ENCODE measurements at places on chromosomes 1 and 21.

DNA sequence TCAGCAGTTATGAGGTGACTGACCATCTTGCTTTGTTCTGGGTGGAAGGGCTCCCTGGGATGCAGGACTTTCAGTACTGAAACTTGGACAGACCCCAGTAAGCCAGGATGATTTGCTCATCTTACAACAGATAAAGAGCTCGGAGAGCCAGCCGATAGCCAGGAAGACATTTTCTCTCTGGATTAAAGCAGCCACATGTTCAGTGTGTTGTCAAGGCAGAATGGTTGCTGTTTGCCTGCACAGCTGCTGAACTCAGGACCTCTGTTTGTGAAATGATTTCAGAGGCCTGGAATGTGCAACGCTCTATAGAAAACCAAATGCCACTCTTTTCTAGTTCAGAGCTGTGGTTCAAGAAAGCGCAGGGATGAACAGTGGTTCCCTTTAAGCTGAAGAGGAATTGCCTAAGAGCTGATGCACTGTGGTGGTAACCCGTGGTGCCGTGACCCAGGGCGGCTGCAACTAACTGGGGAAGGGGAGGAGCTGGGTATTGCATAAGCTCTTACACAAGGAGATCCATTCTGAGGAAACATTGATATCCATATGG, 40.7 kb downstream of the CASQ2 start:
- peak; percentile 85 for DNase-seq

DNA sequence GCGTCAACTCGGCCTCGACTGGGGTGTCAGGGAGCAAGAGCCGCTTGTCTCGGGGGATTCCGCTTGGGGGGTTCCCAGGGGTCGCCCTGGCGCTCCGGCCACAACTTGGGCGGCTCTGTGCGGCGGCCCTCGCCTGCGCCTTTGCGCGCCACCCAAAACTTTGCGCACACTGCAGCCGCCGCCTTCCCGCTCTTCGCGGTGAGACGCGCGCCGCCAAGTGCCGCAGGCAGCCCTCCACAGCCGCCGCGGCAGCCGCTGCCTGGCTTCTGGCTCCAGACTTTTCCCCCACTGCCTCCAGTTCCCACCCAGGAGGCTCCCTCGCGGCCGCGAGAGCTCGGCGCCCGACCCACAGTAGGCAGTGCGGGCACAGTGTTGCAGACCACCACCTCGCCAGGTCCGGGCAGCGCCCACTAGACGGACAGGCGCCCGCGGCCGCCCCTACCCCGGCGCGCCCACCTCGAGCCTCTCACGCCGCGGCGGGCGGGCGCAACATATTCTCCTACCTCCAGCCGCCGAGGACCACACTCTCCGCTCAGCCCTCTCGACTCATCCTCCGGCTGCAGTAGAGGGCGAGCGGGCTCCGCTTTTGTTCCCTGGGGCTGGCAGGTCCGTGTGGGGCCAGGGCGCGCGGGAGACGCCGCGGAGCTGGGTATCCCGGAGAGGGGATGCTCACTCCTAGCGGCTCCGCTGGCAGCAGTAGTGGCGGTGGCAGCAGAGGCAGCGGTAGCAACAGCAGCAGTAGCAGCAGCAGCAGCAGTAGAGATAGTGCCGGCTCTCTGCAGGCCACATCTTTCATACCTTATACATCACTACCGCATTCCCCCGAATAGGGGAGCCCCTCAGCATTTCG, 296.6 kb downstream of the OMA1 start:
- DNase-seq = no peak

DNA sequence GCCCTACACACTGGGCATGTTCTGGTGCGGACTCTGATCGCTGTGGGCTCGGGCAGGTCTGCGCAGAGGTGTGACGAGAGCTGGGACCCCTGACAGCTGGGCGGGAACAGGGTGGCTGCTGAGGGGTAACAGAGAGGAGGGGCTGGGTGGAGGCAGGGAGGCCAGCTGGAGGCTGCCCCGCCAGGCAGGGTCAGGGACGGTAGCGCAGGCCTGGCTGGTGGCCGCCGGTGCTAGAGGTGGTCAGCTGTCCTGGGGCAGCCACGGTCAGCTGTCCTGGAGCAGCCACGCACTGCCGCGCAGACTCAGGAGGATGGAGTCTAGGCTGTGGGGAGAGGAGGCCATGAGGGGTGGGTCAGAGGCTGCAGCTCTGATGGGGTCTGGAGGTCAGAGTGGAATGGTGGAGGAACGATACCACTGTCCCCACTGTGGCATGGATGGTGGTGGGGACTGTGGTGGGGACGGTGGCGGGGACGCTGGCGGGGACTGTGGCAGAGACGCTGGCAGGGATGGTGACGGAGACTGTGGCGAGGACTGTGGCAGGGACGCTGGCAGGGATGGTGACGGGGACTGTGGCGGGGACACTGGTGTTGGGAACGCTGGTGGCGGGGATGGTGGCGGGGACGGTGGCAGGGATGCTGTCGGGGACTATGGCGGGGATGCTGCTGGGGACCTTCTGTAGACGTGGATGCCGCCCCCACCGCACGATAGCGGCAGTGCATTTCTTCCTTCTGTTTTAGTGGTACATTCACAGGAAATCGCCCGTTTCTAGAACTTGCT, 21.3 kb upstream of the LRRC3 start:
- no peak for DNase-seq

DNA sequence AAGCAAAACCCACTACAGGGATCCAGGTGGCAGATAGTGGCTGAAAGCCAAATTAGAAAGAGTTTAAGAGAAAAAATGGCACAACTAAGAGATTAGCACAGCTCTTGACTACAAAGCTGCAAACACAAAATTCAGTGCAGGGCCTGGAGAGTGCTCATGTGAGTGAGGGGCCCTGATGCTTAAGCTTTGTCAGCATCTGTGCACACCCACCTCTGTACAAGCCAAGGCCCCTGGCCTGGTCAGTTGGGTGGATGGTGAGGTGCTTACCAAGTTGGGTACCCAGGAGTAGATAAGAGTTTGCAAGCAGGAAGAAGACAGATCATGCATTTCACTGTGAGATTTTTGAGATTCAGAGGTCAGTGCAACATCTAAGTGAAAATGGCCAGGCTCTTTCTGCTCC, 62.7 kb upstream of the ATP1B1 start:
- no peak for DNase-seq

- no peak for DNase-seq
Measured at GRCh38 chr1:102190429-102190828, 193.7 kb upstream of the OLFM3 start.
